ENCODE measurements at places on chromosomes 4 and X. TPM values are rescaled to one million over a fixed set of nuclear protein-coding genes. Genes with fewer than 3 reads are reported as not detected.

The CT45A10 gene
- polyA plus RNA-seq, result not detected

The PLXNB3 gene
- polyA plus RNA-seq, result 12.0 TPM

The OPRPN gene
- not detected for polyA plus RNA-seq

The TMEM255A gene
- 0.43 TPM for polyA plus RNA-seq

The CLNK gene
- polyA plus RNA-seq, result not detected

The IQCM gene
- not detected for polyA plus RNA-seq

The LIAS gene
- 10.5 TPM for polyA plus RNA-seq

DNA sequence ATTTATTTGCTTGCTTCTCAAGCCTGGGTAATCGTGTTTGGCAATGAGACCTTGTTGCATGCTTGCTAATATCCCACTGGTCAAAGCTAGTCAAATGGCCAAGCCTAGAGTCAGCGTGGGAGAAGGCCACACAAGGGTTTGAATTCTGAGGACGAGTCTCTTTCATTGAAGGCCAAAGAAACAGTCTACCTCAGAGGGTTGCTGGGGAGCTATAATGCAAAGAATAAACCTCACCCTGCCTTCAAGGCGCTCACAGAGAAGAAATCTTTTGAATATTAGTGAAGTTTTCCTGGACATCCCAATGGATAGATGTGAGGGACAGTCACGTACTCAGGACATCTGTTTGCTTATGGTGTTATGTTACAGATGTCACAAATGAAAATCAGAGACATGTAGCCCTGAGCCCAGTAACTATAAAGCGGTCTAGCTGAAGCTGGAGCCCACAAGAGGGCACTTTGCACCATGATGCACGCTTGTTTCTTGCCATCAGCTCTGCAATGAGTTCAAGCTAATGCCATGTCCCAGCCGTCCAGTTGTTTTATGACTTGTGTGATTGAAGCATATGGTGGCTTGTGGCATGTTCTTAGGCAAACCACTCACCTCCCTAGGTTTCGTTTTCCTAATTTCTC lies 1.1 kb upstream of the TLR3 start:
- DNase-seq, result peak; percentile 32

DNA sequence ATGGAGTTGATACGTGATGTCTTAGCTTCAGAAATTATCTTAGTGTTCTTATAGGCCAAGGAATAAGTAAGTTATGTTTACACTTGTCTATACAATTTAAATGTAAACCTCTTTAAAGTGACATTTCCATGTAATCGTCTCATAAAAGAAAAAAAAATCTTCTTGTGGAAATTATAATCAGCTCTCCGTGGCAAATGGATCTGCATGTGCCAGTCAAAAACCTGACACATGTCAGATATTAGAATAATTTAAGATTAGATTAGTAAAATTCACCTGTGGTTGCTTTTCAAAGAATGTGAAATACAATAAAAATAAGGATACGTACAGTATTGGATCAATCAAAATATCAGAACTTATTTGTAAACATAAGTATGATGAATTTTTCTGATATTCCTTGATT lies 263.9 kb downstream of the ADAMTS3 start:
- DNase-seq, result no peak

- DNase-seq, result no peak
Observed at GRCh38 chr4:2939383-2940243, 23.6 kb downstream of the NOP14 start.

GRCh38 chr4:126123611-126124325 lies 809.0 kb downstream of the FAT4 start:
- DNase-seq, result no peak

DNA sequence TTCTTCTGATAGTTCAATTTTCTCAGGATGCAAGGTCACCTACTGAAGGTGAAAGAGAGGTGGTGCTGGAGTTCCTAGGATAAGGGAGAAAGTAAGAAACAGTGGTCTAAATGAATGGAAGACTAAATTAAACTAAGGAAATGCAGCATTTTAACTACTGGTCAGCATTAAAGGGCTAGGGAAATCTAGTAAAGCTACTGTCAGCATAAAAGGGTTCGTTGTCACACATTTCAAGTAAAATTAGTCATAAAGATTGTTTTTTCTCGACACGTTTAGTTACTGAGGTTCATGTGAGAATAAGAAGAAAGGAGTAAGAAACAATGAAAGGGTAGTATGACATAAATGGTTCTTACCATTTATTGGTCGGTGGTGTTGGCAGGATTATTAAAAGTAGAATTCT lies 40.0 kb upstream of the COX18 start:
- no peak for DNase-seq

DNA sequence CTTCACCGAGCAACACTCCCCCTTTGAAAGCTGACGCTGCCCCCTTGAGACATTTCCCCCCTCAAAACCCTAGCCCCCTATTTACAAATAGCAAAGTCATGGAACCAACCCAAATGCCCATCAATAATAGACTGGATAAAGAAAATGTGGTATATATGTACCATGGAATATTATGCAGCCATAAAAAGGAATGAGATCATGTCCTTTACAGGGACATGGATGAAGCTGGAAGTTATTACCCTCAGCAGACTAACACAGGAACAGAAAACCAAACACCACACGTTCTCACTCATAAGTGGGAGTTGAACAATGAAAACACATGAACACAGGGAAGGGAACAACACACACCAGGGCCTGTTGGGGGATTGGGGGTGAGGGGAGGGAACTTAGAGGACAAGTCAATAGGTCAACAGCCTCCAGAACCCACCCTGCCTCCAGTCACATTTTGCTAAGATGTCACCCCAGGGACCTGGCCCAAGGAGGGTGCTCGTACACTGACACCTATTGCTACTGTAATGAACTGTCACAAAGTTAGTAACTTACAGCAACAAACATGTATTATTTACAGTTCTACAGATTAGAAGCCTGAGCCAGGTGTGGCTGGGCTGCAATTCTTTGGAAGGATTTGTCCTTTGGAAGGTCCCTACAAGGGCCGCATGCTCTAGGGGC lies 20.6 kb downstream of the SCD5 start:
- no peak for DNase-seq

DNA sequence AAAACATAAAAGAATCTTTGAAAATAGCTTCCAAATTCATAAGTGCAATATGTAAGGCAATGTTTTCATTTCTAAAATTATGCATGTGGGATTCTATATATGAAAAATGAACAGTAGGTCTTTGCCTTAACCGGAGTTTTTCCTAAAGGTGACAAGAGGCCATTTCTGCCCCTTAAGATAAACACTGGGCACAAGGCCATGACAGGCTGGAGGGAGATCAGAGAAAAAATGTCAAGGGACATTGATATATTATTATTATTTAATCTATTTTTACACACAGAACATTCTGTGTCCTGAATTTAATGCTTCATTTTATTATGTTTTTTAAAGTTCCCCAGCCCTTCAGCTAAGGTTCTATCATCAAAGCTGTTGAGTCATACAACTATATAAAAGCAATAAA lies 118.8 kb downstream of the CHM start:
- DNase-seq, result no peak

DNA sequence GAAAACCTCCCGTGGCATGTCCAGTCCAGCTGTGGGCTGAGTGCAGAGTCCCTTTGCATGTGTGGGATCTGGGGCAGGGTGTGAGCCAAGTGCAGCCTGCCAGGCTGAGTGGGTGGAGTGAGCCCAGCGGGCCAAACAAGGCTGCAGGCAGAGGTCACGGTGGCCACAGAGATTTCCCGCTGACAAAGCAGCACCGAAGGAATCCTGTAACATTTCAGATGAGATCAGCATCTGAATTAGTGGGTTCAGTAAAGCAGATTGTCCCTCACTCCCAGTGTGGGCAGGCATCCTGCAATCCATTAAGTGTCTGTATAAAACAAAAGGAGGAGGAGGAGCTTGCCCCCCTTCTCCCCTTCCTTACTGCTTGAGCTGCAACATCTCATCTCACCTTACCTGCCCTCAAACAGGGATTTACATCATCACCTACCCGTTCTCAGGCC lies 324.4 kb downstream of the FAT4 start:
- no peak for DNase-seq

GRCh38 chrX:118675326-118675965 lies 52.0 kb upstream of the IL13RA1 start:
- no peak for DNase-seq

DNA sequence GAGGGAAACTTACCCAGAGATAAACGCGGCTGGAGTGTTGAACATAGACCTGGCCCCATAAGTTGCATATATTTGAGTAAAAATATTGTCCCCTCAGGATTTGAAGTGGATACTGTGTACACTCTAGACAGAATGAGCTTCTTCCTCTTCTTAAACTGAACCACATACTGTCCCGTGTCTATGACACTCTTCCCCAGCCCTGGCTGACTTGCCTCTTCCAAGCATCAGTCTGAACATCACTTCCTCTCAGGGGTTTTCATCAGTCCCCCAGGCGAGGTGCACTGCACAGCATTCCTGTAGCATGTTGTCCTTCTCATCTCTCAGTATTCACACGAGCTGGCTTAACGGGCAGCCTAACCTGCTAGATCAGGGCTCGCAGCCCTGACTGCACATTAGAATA lies 80.5 kb upstream of the TMEM150C start:
- DNase-seq, result no peak

- DNase-seq, result no peak
Observed at GRCh38 chr4:39030725-39031124, 1.5 kb downstream of the TMEM156 start.
